Type B pancreatic cell (in vitro differentiated cells): ENCODE measurements at places on chromosomes 4 and X. TPM values are rescaled to one million over a fixed set of nuclear protein-coding genes. Genes with fewer than 3 reads are reported as not detected.
A peak's percentile ranks its signal among the peaks of the same experiment; 100 is the strongest.

Gene NHSL2
- 2.2 and 11.3 TPM in 2 replicates for total RNA-seq

Gene RASL11B
- total RNA-seq = 2.7 and 15.7 TPM in 2 replicates

Gene GNRHR
- total RNA-seq = not detected in 2 replicates

GRCh38 chrX:81308086-81308829 lies 106.4 kb downstream of the SH3BGRL start:
- H3K27me3 ChIP-seq = no peaks in the 10 kb centered on the region
- no peaks in the 10 kb centered on the region for H3K36me3 ChIP-seq
- no peak for DNase-seq
- no peak overlapping the region for H3K4me3 ChIP-seq

- H3K36me3 ChIP-seq = no peaks in the 10 kb centered on the region
- DNase-seq = no peak
- no peak overlapping the region for H3K27ac ChIP-seq
- peaks cover 21% of the 10 kb centered on the region for H3K4me1 ChIP-seq
These were observed 345.7 kb downstream of the FBXO8 start for GRCh38 chr4:173937631-173938270.

DNA sequence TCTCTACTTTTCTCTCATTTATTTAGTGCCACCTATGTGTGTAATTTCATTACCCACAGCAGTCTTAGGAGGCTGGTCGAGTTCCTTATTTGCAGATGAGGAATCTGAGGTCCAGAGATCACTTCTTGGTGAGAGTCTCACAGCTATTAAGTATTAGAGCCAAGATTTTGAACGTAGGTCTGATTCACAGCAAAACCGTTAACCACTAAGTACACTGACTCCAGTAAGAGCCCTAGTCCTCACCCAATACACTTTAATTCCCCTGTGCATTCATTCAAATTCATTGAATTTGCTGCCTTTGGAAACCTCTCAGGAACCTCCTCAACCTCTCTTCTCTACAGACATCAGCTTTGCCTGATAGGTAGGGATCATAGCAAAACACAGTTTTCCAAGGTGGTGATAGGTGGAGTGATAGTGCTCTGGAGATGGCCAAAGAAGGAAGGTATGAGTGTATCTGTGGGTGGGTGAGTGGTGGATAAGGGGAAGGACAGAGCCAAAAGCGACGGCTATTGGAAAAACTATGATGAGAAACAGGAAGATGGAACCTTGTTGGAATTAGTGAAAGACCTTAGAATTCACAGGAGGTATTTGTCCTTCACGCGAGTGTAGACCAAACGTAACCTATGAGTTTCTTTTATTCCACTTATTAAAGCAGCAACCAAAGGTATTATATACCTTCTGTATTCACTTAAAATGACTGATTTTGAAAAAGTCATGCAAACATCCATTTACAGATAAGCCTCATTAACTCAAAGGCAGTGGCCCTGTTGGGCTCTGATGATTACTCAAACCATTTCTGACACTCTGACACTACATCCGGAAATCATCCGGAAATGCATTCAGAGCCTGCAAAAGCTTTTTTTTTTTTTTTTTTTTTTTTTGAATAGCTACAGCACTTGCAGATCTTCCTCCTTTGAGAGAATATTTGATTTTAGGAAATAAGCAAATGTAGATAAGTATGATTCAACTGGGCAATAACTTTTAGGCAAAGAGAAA lies 6.3 kb downstream of the FMR1 start:
- H3K36me3 ChIP-seq = peaks cover 5% of the 10 kb centered on the region
- H3K4me3 ChIP-seq = no peak overlapping the region
- no peaks in the 10 kb centered on the region for H3K27me3 ChIP-seq
- H3K4me1 ChIP-seq = peaks cover 16% of the 10 kb centered on the region
- H3K27ac ChIP-seq = no peak overlapping the region
- DNase-seq = no peak

Gene FRMPD4
- 0.21 and 0.22 TPM in 2 replicates for total RNA-seq

Gene LEF1
- total RNA-seq = 14.1 and 66.1 TPM in 2 replicates

DNA sequence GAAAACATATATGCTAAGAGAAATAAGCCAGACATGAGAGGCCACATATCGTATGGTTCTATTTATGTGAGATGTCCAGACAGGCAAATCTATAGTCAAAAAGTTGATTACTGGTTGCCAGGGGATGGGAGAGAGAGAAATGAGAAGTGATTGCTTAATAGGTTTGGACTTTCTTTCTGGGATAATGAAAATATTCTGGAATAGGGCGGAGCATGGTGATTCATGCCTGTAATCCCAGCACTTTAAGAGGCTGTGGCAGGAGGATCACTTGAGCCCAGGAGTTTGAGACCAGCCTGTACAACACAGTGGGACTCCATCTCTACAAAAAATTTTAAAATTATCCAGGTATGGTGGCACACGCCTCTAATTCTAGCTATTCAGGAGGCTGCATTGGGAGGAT lies 22.4 kb downstream of the RBM47 start:
- no peaks in the 10 kb centered on the region for H3K27me3 ChIP-seq
- H3K27ac ChIP-seq = peak overlapping the region; percentile 45
- H3K4me3 ChIP-seq = no peak overlapping the region
- H3K36me3 ChIP-seq = peaks cover 8% of the 10 kb centered on the region
- H3K4me1 ChIP-seq = peaks cover 15% of the 10 kb centered on the region

Gene SYN1
- 3.7 and 4.2 TPM in 2 replicates for total RNA-seq

- no peak for DNase-seq
- no peaks in the 10 kb centered on the region for H3K27me3 ChIP-seq
- H3K27ac ChIP-seq = no peak overlapping the region
- H3K4me3 ChIP-seq = no peak overlapping the region
- H3K4me1 ChIP-seq = no peaks in the 10 kb centered on the region
These were observed 15.0 kb downstream of the C4orf33 start for GRCh38 chr4:129110931-129111330.

Gene MAGEE1
- total RNA-seq = 5.3 and 7.0 TPM in 2 replicates

- H3K4me1 ChIP-seq = no peaks in the 10 kb centered on the region
- H3K27ac ChIP-seq = no peak overlapping the region
- H3K27me3 ChIP-seq = peaks cover 5% of the 10 kb centered on the region
These were observed 24.7 kb upstream of the CXCL8 start for GRCh38 chr4:73715659-73716058.

Gene BEX3
- total RNA-seq = 194 and 251 TPM in 2 replicates

Gene HSFX3
- total RNA-seq = not detected in 2 replicates

GRCh38 chr4:1216869-1217294 lies 32.0 kb downstream of the CTBP1 start:
- peaks cover 21% of the 10 kb centered on the region for H3K36me3 ChIP-seq
- DNase-seq = no peak
- H3K27me3 ChIP-seq = no peaks in the 10 kb centered on the region
- no peak overlapping the region for H3K27ac ChIP-seq

DNA sequence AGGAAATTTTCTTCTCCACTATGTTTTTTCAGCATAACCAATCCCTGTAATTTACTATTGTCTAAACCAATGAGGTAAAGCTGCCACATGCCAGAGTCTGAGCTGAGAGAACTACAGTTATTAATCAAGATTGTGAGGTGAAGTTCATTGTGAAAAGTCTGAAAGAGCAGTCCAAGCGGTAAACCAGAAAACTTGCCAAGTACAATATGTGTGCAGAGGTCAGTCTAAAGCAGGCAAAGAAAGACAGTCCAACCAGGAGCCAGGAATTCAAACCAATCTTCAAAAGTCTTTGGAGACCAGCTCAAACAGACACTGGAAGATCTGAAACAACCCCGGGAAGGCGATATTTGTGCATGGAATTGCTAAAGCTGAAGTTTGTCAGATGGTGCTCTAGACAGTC lies 229.1 kb upstream of the POU3F4 start:
- H3K36me3 ChIP-seq = no peaks in the 10 kb centered on the region
- H3K4me1 ChIP-seq = no peaks in the 10 kb centered on the region
- no peak for DNase-seq
- H3K27ac ChIP-seq = no peak overlapping the region

DNA sequence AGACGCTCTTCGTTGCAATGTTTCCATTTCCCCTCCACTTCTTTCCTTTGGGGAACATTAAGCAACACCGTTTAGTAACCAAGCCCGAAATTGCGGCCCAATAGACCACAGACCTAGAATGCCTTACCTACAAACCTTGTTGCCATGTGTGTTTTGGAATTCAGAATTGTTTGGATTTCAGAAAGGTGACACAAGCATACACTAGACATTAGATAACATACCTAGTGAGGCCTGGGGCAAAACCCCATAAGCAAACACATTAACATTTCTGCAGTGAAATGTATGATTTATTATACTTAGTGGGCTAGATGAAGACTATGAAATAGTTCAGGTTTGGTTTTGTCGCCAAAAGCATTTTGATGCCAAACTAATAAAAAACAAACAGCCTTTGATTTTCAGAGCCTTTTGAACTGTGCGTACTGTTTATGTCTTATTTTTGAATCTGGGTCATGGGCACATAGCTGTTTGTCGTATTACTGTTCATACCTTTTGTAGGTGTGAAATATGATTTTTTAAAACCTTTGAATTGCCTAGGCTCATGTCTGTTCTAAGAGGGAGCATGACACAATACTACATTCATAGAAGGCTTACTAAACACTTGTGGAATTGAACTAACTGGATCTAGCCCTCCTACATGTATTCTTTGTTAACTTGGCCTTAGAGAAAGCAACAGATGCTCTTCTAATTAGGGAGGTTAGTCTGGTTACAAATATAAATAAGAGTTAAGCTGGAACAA lies 88.6 kb upstream of the TMEM164 start:
- H3K4me3 ChIP-seq = no peak overlapping the region
- no peak overlapping the region for H3K27ac ChIP-seq
- peaks cover 4% of the 10 kb centered on the region for H3K4me1 ChIP-seq
- H3K27me3 ChIP-seq = no peaks in the 10 kb centered on the region
- DNase-seq = no peak

DNA sequence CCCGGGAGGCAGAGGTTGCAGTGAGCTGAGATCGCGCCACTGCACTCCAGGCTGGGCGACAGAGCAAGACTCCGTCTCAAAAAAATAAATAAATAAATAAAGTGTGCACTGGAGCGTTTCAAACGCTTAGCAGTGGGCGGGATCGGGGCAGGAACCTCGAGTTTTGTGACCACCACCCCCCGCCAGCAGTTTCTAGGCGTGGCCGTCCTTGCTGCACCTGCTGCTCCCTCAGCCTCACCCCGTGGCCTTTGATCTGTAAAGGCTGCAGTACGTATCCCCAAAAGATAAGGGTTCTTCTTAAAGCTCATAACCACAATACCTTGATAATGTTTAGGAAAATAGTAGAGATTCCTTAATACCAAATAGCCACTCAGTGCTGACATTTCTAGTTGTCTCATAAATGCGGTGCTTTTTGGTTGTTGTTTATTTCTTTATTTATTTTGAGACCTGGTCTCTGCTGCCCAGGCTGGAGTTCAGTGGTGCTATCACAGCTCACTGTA lies 33.2 kb downstream of the PCGF3 start:
- H3K4me3 ChIP-seq = no peak overlapping the region
- DNase-seq = no peak
- peaks cover 8% of the 10 kb centered on the region for H3K36me3 ChIP-seq
- H3K4me1 ChIP-seq = no peaks in the 10 kb centered on the region
- H3K27ac ChIP-seq = no peak overlapping the region
- no peaks in the 10 kb centered on the region for H3K27me3 ChIP-seq

GRCh38 chr4:108157655-108158054 lies 11.1 kb downstream of the LEF1 start:
- DNase-seq = no peak
- no peak overlapping the region for H3K4me3 ChIP-seq
- H3K27me3 ChIP-seq = peaks cover 38% of the 10 kb centered on the region

Gene CC2D2A
- total RNA-seq = 21.6 and 27.8 TPM in 2 replicates

GRCh38 chr4:10239982-10240654 lies 123.5 kb upstream of the WDR1 start:
- peaks cover 18% of the 10 kb centered on the region for H3K27me3 ChIP-seq
- H3K36me3 ChIP-seq = no peaks in the 10 kb centered on the region
- H3K4me1 ChIP-seq = no peaks in the 10 kb centered on the region
- H3K27ac ChIP-seq = no peak overlapping the region
- no peak for DNase-seq
- no peak overlapping the region for H3K4me3 ChIP-seq

Gene CT45A1
- not detected in 2 replicates for total RNA-seq
